ENCODE measurements at places on chromosomes 11 and 22.

- no peak for DNase-seq
Measured at GRCh38 chr11:106848526-106848925, 169.8 kb downstream of the GUCY1A2 start.

GRCh38 chr11:26742966-26743365 is 21.1 kb upstream of the SLC5A12 start:
- DNase-seq: no peak

GRCh38 chr11:10496296-10496936 is 41.4 kb downstream of the AMPD3 start:
- no peak for DNase-seq

DNA sequence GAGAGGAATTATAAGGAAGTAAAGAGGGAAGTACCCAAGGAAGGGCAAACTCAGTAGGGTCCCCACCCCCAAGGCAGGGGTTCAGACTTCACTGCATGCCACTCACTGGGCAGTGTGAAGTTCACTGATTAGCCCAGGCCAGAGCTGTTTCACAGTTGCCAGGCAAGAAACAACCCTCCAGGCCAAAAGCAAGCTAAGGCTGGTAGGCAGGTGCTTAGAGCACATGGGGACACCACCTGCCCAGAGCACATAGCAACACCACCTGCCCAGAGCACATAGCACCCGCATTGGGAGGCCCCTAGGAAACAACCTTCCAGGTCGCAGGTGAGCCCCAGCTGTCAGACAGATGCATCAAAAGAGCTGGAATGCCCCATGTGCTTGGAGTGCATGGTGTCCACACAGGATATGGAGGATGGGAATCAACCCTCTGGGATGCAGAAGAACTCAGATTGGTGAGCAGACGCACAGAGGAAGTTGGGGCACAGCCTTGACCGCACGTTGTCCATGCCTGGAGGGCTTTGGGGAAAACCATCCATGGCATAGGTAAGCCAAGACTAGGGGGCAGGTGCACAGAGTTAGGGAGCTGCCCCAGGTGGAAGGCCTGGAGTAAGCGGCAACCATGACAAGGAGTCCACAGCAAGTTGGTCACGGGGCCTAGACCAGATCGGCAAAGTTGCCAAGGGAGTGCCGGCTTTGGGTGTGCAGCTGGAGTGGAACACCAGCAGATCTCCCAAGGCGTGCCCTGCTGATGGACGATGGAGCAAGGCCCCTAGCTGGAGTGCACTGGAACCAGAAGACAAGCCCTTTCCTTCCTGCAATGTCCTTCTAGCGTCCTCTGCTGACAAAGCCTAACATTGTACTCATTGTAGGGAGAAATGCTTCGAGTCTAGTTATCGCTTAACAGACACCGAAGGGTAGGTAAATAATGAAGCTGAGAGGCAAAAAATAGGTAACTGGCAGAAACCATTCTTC is 7.8 kb upstream of the TMEM216 start:
- DNase-seq: peak; percentile 53

DNA sequence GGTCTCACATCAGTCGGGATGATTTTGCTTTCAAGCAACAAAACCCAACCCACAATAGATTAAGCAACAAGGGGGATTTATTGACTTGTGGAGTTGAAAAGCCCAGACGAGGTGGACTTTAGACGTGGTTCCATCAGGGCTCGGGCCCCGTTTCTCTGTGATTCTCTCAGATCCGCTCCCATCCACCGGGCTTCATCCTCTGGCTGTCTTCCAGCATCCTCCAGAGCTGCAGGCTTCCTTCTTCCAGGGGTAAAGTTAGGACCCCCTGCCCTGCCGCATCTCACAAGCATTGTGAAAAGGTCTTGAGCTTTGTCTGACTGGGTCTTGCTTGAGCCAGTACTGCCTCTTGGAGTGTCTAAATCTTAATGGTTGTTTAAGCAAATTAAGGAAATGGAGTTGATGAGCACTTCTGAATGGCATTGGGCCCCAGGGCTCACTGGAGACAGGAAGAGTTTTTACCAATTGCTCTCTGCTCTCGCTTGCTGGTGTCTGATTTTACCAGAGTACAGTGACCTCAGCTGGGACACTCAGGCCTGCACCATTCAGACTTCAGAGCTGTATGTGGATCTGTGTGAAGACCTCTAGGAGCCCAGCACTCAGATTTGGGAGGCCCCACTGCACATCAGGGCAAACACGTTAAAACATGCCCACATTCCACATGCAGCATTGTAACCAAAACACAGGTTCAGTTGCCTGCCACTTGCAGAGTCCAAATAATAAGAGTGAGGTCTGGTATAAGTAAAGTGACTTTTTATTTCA is 13.5 kb upstream of the FTH1 start:
- no peak for DNase-seq

DNA sequence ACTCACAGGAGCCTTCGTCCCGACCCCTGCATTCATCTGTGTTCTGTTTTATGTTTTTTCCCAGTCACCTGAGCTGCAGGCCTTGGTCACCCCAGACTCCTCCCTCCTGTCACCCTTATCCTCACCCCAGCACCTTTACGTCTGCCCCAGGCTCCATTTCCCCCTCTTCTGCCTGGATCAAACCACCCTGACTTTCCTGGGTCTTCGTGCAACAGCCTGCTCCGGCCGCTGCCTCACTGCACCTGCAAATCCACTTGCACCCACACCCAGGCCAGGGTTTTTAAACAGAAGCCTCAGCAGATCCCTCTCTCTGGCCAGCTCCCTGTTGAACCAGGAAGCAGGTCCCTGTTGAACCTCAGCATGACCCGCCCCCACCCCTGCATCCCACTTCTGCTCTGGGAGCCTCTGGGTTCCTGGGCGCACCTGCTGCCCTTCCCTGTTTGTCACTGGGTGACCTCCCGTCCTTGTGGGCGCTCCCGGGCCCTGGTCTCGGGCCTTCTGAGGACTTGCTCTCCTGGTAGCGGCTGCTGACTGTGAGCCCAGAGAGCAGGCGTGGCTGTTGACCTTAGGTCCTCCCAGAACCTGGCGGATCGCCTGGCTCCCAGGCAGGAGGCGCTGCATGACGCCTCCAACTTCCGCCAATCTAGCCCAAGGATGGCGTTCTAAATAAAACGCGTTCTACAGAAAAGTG is 12.8 kb downstream of the MAPK8IP2 start:
- DNase-seq: no peak

- no peak for DNase-seq
Measured at GRCh38 chr22:45582955-45583320, 80.3 kb downstream of the FBLN1 start.

DNA sequence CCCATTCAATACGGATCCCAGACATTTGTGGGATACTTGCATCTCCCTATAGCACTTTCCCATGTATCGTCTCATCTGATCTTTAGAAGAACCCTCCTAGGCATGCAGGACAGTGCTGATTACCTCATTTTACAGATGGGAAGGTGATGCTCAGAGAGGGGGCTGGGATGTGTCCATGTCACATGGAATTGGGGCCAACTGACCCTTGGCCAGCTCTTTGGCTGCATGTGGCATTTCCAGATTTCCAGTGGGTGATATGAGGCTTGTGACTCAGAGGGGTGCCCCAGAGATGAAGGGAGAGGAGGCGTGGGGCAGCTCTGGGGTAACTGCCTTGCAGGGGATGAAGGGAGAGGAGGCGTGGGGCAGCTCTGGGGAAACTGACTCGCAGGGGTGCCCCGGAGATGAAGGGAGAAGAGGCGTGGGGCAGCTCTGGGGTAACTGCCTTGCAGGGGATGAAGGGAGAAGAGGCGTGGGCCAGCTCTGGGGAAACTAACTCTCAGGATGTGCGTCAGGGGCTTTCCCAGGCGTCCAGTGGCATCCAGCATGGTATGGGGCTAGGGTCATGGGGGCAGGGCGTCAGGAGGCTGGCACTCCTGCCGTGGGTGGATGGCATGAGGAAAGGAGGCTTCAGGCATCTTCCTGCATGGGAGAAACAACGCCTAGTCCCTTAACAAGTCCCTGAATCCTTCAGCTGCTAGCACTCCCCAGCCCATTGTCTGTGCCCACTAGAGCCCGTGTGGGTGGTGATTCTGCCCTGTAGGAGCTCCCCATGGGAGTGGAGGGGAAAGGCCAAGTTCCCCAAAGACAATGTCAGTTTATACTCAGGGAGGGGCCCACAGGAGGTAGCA is 11.9 kb upstream of the CERK start:
- peak; percentile 84 for DNase-seq

DNA sequence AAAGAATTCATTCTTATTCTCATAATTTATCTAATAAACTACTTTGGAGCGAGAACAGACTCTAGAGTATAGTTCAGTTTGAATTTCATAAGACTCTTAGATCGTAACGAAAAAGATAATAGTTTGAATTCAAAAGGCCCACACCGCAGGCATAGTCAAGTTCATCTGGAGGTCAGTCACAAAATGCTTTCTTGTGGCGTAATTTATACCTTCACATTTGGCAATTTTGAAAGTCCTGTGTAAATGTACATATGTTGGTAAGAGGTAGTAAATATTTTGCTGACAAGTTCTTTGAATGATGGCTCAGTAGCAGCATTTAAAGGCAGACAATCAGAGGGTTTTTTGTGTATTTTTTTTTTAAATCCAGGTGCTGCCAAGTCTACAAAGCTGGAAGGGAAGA is 88.1 kb downstream of the TEAD1 start:
- DNase-seq: no peak

DNA sequence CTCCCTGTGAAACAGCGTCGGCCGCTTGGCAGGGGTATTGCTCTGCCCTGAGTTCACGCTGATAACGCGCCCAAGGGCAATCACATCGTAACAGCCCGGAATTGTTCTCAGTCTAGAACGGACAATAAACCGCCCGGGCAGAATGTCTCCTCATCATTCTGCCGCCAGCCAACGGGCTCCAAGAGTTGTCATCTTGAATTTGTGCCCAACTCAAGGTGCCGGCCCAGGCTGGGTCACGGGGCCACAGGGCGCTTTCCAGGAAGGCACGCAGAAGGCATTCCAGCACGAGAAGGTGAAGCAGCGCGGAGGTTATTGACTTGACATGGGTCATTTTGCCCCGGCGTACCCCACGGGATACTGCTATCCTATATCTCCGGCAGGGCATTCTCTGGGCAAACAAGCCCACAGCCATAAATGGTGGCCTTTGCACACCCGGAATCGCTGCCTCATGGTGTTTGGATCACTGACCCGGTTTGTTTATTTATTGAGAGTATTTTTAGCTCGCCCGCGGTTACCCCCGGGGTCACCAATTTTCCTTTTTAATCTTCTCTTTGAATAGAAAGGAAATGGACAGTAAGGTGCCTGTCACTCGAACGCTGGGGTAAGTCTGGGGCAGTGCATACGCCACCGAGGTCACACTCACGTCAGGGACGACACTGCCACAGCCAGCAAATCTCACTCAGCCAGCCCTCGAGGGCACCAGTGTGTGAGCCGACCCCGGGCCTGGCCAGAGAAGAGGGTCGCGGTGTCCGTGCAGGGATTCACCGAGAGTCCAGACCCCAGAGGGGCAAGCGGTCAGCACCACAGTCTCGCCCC is 72.4 kb upstream of the FGF3 start:
- no peak for DNase-seq

DNA sequence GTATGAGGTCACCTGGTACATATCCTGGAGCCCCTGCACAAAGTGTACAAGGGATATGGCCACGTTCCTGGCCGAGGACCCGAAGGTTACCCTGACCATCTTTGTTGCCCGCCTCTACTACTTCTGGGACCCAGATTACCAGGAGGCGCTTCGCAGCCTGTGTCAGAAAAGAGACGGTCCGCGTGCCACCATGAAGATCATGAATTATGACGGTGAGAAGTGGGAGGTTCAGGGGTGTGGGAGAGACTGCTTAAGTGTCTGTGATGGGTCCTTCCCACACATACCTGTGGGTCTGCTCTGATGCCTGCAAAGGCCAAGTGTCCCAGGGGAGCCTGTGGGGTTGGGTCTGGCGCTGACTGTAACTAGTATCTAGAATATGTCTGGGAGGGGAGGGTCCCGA is 3.9 kb downstream of the APOBEC3G start:
- DNase-seq: no peak

- no peak for DNase-seq
Measured at GRCh38 chr11:95289378-95290101, 58.5 kb upstream of the SESN3 start.

Data from suppressor macrophage (primary cell).